Cerebellum (tissue), 4 donors: ENCODE measurements at places on chromosomes 12 and 14. TPM values are rescaled to one million over a fixed set of nuclear protein-coding genes. Genes with fewer than 3 reads are reported as not detected.

Gene CPNE6
- 0.36 TPM for total RNA-seq

Gene SUDS3
- 51.9 TPM for total RNA-seq

Gene AQP6
- total RNA-seq, result 0.27 TPM

Gene C14orf119
- total RNA-seq, result 16.2 TPM

Gene PWP1
- total RNA-seq, result 44.4 TPM

Gene BRMS1L
- total RNA-seq, result 17.2 TPM

Gene SPTB
- 15.4 TPM for total RNA-seq

Gene KIF26A
- 4.5 TPM for total RNA-seq

Gene LRP1-AS
- not detected for total RNA-seq

Gene TMEM30B
- total RNA-seq, result 0.27 TPM

Gene ABCC9
- 12.6 TPM for total RNA-seq

Gene MYRFL
- 0.91 TPM for total RNA-seq

Gene ACSS3
- 14.9 TPM for total RNA-seq

Gene CLEC2A
- not detected for total RNA-seq

Gene ALX1
- total RNA-seq, result not detected

Gene CRIP1
- total RNA-seq, result 0.73 TPM

Gene ZDHHC22
- total RNA-seq, result 9.8 TPM
